ENCODE measurements at places on chromosomes 7 and 10.

DNA sequence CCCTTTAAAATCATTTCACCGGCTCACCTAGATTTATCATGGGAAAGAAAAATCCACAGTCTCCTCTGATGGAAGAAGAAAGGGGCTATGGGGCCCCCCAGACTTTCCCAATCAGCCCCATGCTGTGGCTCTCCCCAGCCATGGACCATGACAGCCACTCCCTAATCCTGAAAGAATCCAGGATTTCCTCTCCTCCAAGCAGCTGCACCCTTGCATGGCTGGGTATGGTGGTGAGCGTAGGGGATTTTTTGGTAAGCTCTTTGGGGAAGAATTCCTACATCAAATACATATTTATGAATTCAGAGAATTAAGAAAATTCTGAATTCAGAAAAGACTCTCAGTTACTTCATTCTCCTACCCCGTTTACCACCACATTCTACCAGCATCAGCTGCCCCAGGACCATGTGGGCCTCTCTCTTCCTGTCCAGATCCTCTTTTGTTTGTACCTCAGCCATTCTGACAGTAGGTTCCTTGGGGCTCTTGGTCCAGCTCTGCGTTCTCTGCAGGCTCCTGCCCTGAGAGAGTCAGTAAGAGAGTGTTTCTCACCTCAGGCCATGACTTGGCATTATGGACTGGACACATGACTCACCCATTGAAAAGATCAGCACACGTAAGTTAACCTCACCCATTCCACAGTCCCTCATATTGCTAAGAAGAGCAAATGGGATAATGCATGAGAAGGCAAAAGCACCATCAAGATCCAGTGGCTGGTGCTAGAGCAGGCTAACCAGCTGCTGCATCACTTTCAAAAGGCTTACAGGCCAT, 337.8 kb downstream of the ELMO1 start:
- DNase-seq = no peak

- no peak for DNase-seq
Observed at GRCh38 chr10:24382979-24383663, 174.2 kb downstream of the KIAA1217 start.

GRCh38 chr7:23334482-23335056, 35.4 kb downstream of the MALSU1 start:
- DNase-seq = no peak

DNA sequence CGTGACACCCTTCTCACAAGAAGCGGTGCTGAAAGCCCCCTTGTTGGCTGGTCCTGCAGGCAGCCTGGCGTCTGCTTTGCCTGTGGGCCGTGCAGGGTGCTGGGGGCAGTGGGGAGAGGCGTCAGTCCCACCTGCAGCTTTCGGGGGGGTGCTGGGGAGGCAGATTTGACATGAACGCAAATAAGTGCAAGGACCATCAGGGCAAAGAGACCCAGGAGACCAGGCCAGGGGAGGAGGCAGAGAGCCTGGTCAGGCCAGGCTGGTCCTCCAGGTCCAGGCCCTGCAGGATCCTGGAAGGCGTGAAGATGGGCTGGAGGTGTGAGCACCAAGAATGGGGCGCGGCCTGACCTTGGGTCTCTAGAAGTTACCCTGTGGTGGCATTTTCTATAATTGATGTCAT, 81.6 kb downstream of the MGMT start:
- DNase-seq = no peak

DNA sequence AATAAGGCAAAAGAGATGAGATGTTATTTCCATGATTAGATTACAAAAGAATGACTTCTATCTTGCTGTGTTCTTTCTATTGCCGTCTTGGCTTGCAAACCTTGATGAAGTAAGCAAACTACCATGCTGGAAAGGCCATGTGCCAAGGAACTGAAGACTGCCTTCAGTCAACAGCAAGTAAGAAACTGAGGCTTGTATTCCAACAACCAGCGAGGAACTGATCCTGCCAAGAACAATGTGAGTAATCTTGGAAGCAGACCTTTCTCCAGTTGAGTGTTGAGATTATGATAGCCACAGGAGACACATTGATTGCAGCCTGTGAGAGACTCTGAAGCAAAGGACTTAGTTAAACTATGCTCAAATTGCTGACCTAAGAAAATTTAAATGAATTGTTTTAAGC, 164.6 kb upstream of the GRM3 start:
- DNase-seq = no peak

All from activated CD4-positive, CD25-positive, alpha-beta regulatory T cell (primary cell).